ENCODE measurements at places on chromosomes 5 and 9.
A peak's percentile ranks its signal among the peaks of the same experiment; 100 is the strongest.

GRCh38 chr5:86371061-86371460, 246.7 kb upstream of the COX7C start:
- no peak for DNase-seq

- DNase-seq, result no peak
Measured at GRCh38 chr9:116327701-116328405, 174.3 kb downstream of the PAPPA start.

- peak; percentile 45 for DNase-seq
Measured at GRCh38 chr5:57666582-57666981, 184.0 kb upstream of the ACTBL2 start.

DNA sequence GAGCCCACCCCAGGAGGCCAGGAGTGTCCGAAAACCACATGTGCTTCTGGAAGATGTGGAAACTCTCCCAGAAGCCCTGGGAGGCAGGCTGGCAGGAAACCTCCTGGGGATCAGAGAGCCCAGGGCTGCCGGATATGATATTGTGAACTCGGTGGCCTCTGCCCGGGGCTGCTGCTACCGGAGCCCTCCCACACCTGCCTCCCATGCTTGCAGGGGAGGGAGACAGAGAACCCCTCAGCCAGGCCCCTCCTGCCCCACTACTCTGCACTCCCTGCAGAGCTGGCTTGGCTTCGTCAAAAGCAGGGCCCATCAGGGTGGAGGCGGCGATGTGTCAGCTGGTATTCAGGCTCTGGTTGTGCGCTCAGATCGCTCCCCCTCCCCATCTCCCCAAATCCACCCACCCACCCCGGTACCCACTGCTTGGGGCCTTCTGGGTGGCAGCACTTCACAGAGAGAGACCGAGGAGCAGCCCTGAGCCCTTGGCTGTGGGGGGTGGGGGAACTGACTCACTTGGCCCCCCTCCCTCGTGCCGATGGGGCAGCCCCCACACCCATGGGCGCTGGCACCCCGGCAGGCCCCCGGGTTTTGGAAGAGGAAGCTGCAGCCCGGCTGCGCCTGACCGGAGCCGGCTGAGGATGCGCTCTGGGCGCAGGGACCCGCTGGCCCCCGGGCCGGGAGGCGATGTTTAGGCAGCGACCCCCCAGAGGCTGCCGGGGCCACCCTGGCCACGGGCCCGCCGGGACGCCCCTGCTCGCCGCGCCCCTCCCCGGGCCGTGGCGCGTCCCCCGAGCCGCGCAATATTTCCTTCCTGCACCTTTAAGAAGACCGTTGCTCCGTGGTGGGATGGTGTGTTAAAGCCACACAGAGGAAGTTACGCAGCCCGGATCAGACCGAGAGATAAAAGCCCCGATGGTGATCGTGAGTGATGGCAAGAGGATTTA, 786 bp upstream of the NTNG2 start:
- peak; percentile 27 for DNase-seq

GRCh38 chr5:66701244-66701643, 105.1 kb downstream of the MAST4 start:
- DNase-seq, result no peak

GRCh38 chr9:95852059-95853032, 23.1 kb upstream of the ERCC6L2 start:
- peak; percentile 92 for DNase-seq

Data from renal cortical epithelial cell (primary cell).